ENCODE measurements at places on chromosomes 5 and 9. TPM values are rescaled to one million over a fixed set of nuclear protein-coding genes. Genes with fewer than 3 reads are reported as not detected.

The SPINK14 gene
- total RNA-seq = not detected

The DOK3 gene
- 2.8 TPM for total RNA-seq

The F2RL1 gene
- total RNA-seq = 265 TPM

The ANKDD1B gene
- total RNA-seq = not detected

The TYRP1 gene
- not detected for total RNA-seq

The NPDC1 gene
- total RNA-seq = 80.5 TPM

The FOXE1 gene
- total RNA-seq = 2.5 TPM

The CCDC192 gene
- not detected for total RNA-seq

The SURF2 gene
- total RNA-seq = 42.4 TPM

The GPRIN1 gene
- 9.1 TPM for total RNA-seq

The NUTM2F gene
- total RNA-seq = not detected

The SOHLH1 gene
- not detected for total RNA-seq

The ORM2 gene
- not detected for total RNA-seq

The WNK2 gene
- 5.9 TPM for total RNA-seq

The PAIP1 gene
- 103 TPM for total RNA-seq

The TMEFF1 gene
- 1.1 TPM for total RNA-seq

The ANKRD20A1 gene
- 1.8 TPM for total RNA-seq

The EDIL3 gene
- total RNA-seq = 0.16 TPM

The RCL1 gene
- total RNA-seq = 50.5 TPM

The PCDHA11 gene
- total RNA-seq = 0.08 TPM

The INSL4 gene
- total RNA-seq = 15.8 TPM

The RNF183 gene
- total RNA-seq = not detected

The RABGAP1 gene
- 13.7 TPM for total RNA-seq

Measured in A549 treated with Mapracorat at 1 μM for 4 hours (cell line).